Naive thymus-derived CD8-positive, alpha-beta T cell (primary cell): ENCODE measurements at places on chromosomes 3 and 15. TPM values are rescaled to one million over a fixed set of nuclear protein-coding genes. Genes with fewer than 3 reads are reported as not detected.

HIGD2B gene
- polyA plus RNA-seq: not detected

B3GNT5 gene
- polyA plus RNA-seq: not detected

SKIL gene
- 2.9 TPM for polyA plus RNA-seq

WDR49 gene
- polyA plus RNA-seq: not detected

TRNT1 gene
- 18.0 TPM for polyA plus RNA-seq

SLC15A2 gene
- 0.51 TPM for polyA plus RNA-seq

HCLS1 gene
- polyA plus RNA-seq: 375 TPM

EFL1 gene
- polyA plus RNA-seq: 10.5 TPM

CYP1A2 gene
- not detected for polyA plus RNA-seq

GASK1A gene
- not detected for polyA plus RNA-seq

ZNF385D gene
- polyA plus RNA-seq: not detected

CXCR6 gene
- polyA plus RNA-seq: 0.80 TPM

TMEM89 gene
- polyA plus RNA-seq: not detected

CFAP100 gene
- not detected for polyA plus RNA-seq

CPN2 gene
- not detected for polyA plus RNA-seq

RTP1 gene
- polyA plus RNA-seq: not detected

DNA sequence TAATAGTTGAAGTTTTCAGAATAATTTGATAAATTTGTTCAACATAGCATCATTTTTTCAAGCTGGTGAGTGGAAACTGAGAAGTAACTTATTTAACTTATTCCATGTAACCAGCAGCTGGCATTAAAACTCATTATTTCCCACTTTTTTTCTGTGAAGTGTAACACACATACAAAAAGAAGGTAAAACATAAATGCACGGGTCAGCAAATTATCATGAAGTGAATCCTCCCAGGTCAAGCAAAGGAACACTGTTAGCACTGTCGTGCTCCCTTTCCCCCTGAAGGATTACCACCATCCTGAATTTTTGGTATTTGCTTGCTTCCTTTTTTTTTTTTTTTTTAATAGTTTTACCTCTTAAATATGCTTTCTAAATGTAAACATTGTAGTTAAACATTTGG is 77.6 kb upstream of the LRRFIP2 start:
- H3K4me3 ChIP-seq: no peak overlapping the region
- peaks cover 59% of the 10 kb centered on the region for H3K4me1 ChIP-seq
- no peaks in the 10 kb centered on the region for H3K27me3 ChIP-seq
- H3K36me3 ChIP-seq: peaks cover 55% of the 10 kb centered on the region
- no peak for DNase-seq
- H3K27ac ChIP-seq: no peak overlapping the region

GRCh38 chr3:87778876-87779275 is 279.9 kb downstream of the CGGBP1 start:
- H3K4me3 ChIP-seq: no peak overlapping the region
- no peak for DNase-seq
- no peak overlapping the region for H3K27ac ChIP-seq
- H3K27me3 ChIP-seq: peaks cover 48% of the 10 kb centered on the region

- no peak overlapping the region for H3K27ac ChIP-seq
- DNase-seq: no peak
- no peak overlapping the region for H3K4me3 ChIP-seq
- no peaks in the 10 kb centered on the region for H3K4me1 ChIP-seq
Observed at GRCh38 chr3:82294609-82295008, 533.2 kb upstream of the GBE1 start.

- peak within 1 kb of the TSS; percentile 90 for H3K4me3 ChIP-seq
- H3K36me3 ChIP-seq: no peaks in the 10 kb centered on the region
- H3K27me3 ChIP-seq: no peaks in the 10 kb centered on the region
- H3K27ac ChIP-seq: peak within 1 kb of the TSS; percentile 60
- peak; percentile 85 for DNase-seq
Observed at GRCh38 chr15:82045892-82046665, at the start of gene MEX3B. MEX3B (minus strand) TSS chr15:82046018; CDS start chr15:82045705, 313 bp downstream.

DNA sequence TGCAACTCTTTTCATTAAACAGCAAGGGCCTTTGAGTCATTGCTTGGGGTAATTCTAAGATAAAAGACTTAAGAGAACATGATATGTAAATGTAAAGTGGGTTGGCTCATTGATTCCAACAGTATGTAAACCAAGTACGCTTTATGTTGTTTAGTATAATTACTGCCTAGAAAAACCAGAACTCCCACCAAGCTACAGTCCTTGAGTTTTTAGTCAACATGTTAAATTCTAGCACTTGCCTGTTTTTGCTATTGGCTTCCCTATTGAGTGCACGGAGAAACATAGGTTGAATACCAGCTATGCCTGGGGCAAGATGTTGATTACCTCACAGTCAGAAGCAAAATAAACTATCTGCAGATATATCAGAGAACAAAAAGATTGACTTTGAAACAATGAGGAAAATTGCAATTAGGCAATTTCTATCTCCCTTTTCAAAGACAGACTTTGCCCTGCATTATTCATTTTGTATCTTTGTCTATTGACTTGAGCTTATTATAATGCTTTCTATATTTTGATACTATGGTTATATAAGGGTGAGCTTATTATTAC is 179.3 kb downstream of the ZPLD1 start:
- H3K4me3 ChIP-seq: no peak overlapping the region
- H3K27me3 ChIP-seq: peaks cover 2% of the 10 kb centered on the region
- no peaks in the 10 kb centered on the region for H3K4me1 ChIP-seq
- DNase-seq: no peak

DNA sequence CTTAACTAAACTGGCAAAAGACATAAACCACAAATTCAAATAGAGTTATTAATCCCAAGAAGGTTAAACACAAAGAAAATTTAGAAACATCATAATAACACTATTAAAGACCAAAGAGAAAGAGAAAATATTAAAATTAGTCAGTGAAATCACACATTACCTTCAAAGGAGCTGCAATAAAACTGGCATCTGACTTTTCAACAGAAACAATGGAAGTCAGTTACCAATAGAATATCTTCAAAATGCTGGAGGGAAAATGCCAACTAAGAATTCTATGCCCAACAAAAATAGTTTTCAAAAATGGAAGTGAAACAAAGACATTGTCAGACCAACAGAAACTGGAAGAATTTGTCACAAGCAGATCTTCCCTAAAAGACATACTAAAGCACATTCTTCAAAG is 68.7 kb upstream of the RNF7 start:
- H3K4me3 ChIP-seq: no peak overlapping the region
- H3K27me3 ChIP-seq: peaks cover 17% of the 10 kb centered on the region
- H3K4me1 ChIP-seq: no peaks in the 10 kb centered on the region
- no peak overlapping the region for H3K27ac ChIP-seq
- no peak for DNase-seq

GRCh38 chr3:8482960-8483665 is 18.5 kb upstream of the LMCD1 start:
- DNase-seq: no peak
- H3K27me3 ChIP-seq: no peaks in the 10 kb centered on the region
- H3K4me3 ChIP-seq: no peak overlapping the region

DNA sequence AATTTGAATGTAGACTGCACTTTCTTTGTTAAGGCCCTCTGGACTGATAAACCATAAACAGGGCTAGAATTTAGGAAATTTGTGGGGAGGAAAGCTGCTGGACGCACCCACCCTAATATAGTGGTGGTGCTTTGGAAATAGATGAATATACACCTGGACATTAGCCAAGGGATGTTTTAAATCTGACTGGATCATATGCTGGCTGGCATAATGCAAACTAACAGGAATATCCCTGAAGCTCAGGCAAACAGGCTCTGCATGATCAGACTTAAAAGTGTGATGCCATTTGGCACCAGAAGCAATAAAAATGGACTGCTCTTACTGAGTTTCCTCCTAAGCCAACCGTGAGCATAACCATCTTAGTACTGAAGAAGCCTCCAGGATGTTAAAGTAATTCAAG is 465.8 kb upstream of the ROBO1 start:
- no peaks in the 10 kb centered on the region for H3K27me3 ChIP-seq
- H3K4me3 ChIP-seq: no peak overlapping the region
- H3K4me1 ChIP-seq: no peaks in the 10 kb centered on the region

- peaks cover 4% of the 10 kb centered on the region for H3K27me3 ChIP-seq
- DNase-seq: no peak
- no peak overlapping the region for H3K27ac ChIP-seq
- peaks cover 7% of the 10 kb centered on the region for H3K4me1 ChIP-seq
Observed at GRCh38 chr15:39493424-39494067, 87.3 kb upstream of the THBS1 start.

- H3K36me3 ChIP-seq: no peaks in the 10 kb centered on the region
- no peak overlapping the region for H3K4me3 ChIP-seq
- DNase-seq: no peak
- H3K27me3 ChIP-seq: peaks cover 27% of the 10 kb centered on the region
Observed at GRCh38 chr15:77822631-77823230, 190.0 kb upstream of the LINGO1 start.

GRCh38 chr3:136624894-136625815 is 127.0 kb downstream of the STAG1 start:
- DNase-seq: no peak
- no peak overlapping the region for H3K4me3 ChIP-seq
- no peak overlapping the region for H3K27ac ChIP-seq
- no peaks in the 10 kb centered on the region for H3K27me3 ChIP-seq

DNA sequence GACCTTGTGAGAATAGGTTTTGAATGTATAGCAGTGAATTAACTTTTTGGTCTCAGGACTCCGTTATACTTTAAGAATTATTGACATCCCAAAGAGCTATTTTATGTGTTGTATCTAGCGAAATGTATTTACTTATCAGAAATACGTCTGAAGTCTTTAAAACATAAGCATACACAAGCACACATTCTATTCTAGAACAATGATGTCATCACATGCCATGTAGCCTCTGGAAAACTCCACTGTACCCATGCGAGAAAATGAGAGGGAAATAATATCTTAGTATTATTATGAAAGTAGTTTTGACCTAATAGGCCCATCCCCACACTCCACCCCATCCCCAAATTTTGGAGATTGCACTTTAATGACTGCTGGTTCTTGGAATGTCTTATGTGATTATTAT is 1.5 kb downstream of the POLR2M start:
- no peak for DNase-seq
- H3K4me3 ChIP-seq: peak overlapping the region; percentile 90

- DNase-seq: no peak
- H3K27me3 ChIP-seq: no peaks in the 10 kb centered on the region
- peaks cover 16% of the 10 kb centered on the region for H3K4me1 ChIP-seq
- peak overlapping the region; percentile 9 for H3K4me3 ChIP-seq
Observed at GRCh38 chr3:142226474-142226873, 1.1 kb upstream of the GK5 start.

DNA sequence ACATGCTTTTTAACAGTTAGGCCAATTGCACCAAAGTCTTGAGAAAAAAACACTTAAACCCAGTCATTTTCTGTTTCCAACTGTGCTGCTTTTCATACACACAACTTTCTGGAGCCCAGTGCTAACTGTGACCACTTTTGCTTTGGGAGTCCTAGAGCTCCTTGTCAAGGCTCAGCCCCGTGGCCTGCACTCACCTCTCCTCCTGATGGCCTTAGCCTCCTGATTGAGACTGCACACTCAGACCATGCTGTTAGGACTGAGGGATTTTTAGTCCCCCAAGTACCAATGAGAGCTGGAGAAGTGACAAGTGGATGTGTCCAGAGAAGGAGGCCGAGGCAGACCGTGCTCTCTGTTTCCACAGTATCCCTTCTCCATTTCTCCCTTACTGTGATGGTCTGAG is 15.2 kb upstream of the RARRES1 start:
- peaks cover 26% of the 10 kb centered on the region for H3K36me3 ChIP-seq
- peaks cover 3% of the 10 kb centered on the region for H3K4me1 ChIP-seq
- H3K4me3 ChIP-seq: no peak overlapping the region
- no peak for DNase-seq

- no peak for DNase-seq
- no peaks in the 10 kb centered on the region for H3K36me3 ChIP-seq
- H3K27me3 ChIP-seq: peaks cover 3% of the 10 kb centered on the region
- H3K27ac ChIP-seq: no peak overlapping the region
- H3K4me1 ChIP-seq: no peaks in the 10 kb centered on the region
Observed at GRCh38 chr3:107025961-107026360, 351.3 kb upstream of the CCDC54 start.

GRCh38 chr15:45427085-45427484 is 48.7 kb upstream of the GATM start:
- H3K27ac ChIP-seq: no peak overlapping the region
- peaks cover 5% of the 10 kb centered on the region for H3K4me1 ChIP-seq
- peaks cover 2% of the 10 kb centered on the region for H3K27me3 ChIP-seq
- no peak for DNase-seq
- no peaks in the 10 kb centered on the region for H3K36me3 ChIP-seq
- no peak overlapping the region for H3K4me3 ChIP-seq

- H3K4me3 ChIP-seq: no peak overlapping the region
- H3K36me3 ChIP-seq: peaks cover 26% of the 10 kb centered on the region
- no peak for DNase-seq
- no peaks in the 10 kb centered on the region for H3K4me1 ChIP-seq
- H3K27me3 ChIP-seq: no peaks in the 10 kb centered on the region
Observed at GRCh38 chr3:43074901-43075689, 30.8 kb downstream of the POMGNT2 start.

DNA sequence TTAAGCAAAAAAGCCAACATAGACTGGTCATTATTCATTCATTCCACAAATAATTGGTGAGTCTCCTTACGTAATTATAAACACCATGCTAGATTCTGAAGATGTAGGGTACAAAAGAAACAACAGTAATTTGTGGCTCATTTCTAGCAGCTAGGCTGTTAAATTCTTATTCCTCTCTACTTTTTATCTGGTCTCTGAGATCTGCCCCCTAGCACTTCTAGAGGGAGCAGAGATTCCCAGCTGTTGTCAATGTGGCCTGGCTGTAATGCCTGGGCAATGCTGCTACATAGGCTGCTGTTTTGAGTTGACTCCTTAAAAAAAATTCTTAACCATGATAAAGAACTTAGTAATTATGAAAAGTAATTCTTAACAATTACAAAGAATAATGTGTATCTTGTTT is 434.9 kb upstream of the THRB start:
- H3K36me3 ChIP-seq: no peaks in the 10 kb centered on the region
- H3K4me1 ChIP-seq: no peaks in the 10 kb centered on the region
- no peak overlapping the region for H3K27ac ChIP-seq
- no peaks in the 10 kb centered on the region for H3K27me3 ChIP-seq
- H3K4me3 ChIP-seq: no peak overlapping the region

DNA sequence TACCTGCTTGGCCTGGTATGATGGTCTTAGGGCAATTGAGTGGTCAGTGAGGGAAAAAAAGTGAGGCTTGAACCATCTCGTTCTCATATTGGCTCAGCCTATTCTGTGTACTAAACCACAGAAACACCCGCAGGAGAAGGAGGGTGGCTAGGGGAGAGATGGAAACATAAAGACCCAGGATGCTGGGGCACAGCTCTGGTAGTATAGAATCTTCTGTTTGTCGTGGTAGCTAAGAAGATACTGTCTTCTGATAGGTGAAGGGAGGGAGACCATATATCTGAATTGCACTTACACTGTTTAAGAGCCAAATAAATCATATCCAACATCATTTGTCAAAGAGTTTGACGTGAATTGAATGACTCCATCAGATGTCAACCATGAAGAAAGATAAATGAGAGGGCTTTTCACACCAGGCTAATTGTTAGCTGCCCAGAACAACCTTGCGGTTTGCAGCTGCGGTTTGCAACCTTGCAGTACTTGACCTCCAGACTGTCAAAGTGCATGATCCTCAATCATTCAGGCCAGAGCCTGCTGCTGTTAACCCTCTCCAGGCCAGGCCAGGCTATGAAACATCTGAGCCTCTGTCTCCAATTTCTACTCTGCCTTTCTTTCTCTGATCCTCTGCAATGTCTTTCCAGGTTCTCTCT is 40.9 kb upstream of the PIK3R4 start:
- H3K36me3 ChIP-seq: no peaks in the 10 kb centered on the region
- no peak overlapping the region for H3K27ac ChIP-seq
- no peak for DNase-seq
- H3K27me3 ChIP-seq: peaks cover 3% of the 10 kb centered on the region
- no peaks in the 10 kb centered on the region for H3K4me1 ChIP-seq
- no peak overlapping the region for H3K4me3 ChIP-seq
